Hematopoietic multipotent progenitor cell (in vitro differentiated cells): ENCODE measurements at places on chromosomes 1 and 21. TPM values are rescaled to one million over a fixed set of nuclear protein-coding genes. Genes with fewer than 3 reads are reported as not detected.

GRCh38 chr1:151006327-151007052 lies at the start of gene MINDY1:
MINDY1 (minus strand) TSS chr1:151006902; CDS start chr1:151002617, 4,285 bp downstream.
- peak; percentile 79 for DNase-seq

DNA sequence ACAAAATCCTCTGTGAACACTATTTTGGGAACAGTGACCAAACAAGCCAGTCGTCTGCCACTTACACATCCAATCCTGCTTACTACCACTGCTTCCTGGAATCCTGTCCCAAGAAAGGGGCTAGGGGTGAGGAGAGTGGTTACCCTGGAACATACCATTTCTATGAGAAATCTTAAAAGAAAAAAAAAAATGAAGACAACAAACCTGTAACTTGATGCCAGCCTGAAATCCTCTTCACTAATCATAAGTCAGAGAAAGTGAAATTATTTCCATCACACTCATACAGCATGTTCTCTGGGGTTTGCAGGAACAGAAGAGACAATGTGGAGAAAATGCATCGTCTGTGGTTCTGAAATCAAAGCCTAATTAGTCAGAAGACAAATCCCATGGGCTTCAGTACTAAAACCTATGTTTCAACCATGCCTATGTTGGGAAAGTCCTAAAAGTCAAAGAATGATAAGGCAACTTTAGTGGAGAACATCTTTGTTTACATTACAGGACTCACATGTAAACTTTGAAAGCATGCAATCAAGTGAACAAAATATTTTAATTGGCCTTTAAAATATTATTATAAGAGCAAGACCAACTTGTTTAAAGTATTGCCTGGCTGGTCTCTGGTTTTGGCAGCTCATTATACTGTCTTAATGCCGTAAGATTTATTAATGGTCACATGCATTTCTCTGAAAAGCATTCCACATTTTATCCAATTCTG lies 220.7 kb downstream of the LTN1 start:
- no peak for DNase-seq

- DNase-seq, result no peak
These were observed 38.4 kb downstream of the EEIG2 start for GRCh38 chr1:108598340-108598739.

The PIK3CD gene
- 76.5 TPM for total RNA-seq

- no peak for DNase-seq
These were observed 145.4 kb downstream of the SLC45A1 start for GRCh38 chr1:8463144-8463927.

The OR2T2 gene
- total RNA-seq, result under 0.01 TPM

DNA sequence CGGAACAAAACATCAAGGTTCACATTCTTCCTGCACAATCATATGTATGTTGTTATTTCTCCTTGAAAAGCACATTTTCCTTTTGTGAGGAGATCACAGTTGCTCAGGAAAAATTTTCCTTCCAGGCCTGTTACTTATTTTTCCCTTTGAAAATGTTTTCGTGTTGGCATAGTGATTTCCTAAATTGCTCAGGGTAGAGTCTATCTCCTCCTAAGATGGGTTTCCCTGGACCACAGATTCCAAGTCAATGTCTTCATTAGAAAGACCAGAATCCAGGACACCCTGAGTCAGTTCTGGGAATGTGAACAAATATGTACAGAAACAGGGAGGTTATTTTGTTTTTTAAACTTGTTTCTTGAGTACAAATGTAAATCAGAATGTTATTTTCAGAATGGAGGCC lies 94.3 kb upstream of the C1orf105 start:
- DNase-seq, result no peak

DNA sequence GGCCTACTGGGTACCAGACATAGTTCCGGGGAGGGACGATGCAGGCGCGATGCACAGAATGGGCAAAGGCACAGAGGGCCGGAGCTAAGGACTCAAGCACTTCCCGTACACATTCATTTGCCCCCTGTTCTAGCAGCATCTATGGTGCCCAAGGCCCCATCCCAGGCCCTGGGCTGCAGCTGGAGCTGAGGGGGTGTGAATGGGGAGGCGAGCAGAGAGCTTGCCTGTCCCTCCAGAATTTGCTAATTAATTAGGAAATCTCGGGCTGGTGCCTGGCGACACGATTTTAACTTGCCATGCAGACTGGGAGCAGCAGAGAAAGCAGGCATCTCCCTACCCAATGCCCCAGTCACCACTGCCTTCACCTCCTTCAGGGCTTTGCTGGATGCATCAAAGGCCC lies 35.9 kb downstream of the EPHA2 start:
- DNase-seq, result no peak

The EFHD2 gene
- 55.2 TPM for total RNA-seq

DNA sequence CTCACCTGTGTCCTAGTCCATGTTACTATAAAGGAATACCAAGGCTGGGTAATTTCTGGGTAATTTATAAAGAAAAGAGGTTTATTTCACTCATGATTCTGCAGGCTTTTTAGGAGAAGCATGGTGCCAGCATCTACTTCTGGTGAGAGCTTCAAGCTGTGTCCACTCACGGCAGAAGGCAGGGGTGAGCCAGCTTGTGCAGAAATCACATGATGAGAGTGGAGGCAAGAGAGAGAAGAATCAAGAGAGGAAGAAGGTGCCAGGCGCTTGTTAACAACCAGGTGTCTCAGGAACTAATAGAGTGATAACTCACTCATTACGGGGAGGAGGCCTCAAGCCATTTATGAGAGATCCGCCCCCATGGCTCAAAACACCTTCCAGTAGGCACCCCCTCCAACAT lies 67.5 kb upstream of the CD34 start:
- DNase-seq, result no peak

DNA sequence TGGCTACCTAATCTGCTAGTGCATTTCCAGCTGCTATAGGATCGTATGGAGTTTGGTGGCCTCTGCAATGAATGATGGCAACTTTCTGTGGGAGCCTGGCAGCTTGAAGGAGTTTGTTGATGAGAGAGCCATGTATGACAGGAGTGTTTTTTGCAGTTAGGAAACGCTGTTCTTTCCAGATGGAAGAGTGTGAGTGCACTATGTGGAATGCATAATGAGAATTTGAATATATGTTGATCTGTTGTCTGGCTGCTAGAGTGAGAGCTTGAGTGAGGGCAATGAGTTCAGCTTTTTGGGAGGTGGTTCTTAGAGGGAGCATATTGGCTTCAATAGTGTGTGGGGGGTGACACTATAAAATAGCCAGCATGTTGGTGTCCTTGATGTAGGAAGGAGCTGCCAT lies 51.0 kb upstream of the APOBEC4 start:
- no peak for DNase-seq

- DNase-seq, result no peak
These were observed 134.5 kb downstream of the PTPN14 start for GRCh38 chr1:214416858-214417257.

The S100A12 gene
- total RNA-seq, result 4.8 TPM

The TCHHL1 gene
- total RNA-seq, result not detected

GRCh38 chr21:25005388-25005787 lies 601.9 kb downstream of the MRPL39 start:
- DNase-seq, result no peak

- no peak for DNase-seq
These were observed 152.8 kb upstream of the UBE2U start for GRCh38 chr1:64050601-64051000.

- no peak for DNase-seq
These were observed 52.2 kb upstream of the TARBP1 start for GRCh38 chr1:234531151-234531635.

- no peak for DNase-seq
These were observed 41.7 kb downstream of the PTGFRN start for GRCh38 chr1:116951200-116951935.

The LINGO4 gene
- under 0.01 TPM for total RNA-seq

DNA sequence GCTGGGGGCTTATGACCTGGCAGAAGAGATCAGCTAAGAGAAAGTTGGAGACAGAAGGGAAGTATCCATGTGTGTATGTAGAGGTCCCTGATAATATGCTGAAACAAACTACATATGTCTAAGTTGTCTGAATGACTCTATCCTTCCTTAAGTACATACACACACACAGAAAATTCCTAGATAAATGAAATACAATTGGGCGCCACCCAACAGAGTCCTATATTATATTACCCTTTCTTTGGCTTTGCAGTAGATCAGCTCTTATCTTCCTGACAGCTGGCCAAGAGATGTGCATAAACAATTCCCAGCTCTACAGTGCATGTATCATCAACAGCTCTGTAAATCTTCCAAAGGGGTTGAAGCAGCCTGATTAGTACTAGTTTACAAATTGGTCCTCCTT lies 40.1 kb downstream of the SORT1 start:
- DNase-seq, result no peak

The DMBX1 gene
- total RNA-seq, result not detected

The FAM78B gene
- 0.27 TPM for total RNA-seq

DNA sequence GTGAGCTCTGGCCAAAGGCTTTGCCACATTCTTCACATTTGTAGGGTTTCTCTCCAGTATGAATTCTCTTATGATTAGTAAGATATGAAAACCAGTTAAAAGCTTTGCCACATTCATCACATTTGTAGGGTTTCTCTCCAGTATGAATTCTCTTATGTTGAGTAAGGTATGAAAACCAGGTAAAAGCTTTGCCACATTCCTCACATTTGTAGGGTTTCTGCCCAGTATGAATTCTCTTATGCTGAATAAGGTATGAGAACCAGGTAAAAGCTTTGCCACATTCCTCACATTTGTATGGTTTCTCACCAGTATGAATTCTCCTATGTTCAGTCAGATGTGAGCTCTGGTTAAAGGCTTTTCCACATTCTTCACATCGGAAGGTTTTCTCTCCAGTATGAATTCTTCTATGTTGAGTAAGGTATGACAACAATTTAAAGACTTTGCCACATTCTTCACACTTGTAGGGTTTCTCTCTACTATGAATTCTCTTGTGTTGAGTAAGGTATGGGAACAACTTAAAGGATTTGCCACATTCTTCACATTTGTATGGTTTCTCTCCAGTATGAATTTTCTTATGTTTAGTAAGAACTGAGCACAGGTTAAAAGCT lies 20.7 kb downstream of the ZNF695 start:
- DNase-seq, result no peak

GRCh38 chr21:25638660-25639550 lies at the start of gene JAM2:
JAM2 (plus strand) TSS chr21:25639258; CDS start chr21:25639822, 564 bp downstream.
- DNase-seq, result peak; percentile 59

GRCh38 chr1:85319491-85319890 lies 43.1 kb upstream of the BCL10 start:
- DNase-seq, result no peak

DNA sequence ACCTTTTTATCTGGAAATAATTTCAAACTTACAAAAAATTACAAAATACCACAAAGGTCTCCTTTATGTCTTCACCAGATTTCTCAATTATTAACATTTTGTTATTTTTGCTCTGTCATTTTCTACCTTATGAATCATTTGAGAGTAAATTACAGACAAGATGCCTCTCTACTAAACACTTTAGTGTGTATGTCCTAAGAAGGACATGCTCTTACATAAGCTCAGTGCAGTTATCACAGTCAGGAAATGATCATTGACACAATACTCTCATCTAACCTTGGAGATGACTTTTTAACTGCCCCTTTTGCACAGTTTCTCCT lies 378.9 kb upstream of the RUNX1 start:
- DNase-seq, result no peak

DNA sequence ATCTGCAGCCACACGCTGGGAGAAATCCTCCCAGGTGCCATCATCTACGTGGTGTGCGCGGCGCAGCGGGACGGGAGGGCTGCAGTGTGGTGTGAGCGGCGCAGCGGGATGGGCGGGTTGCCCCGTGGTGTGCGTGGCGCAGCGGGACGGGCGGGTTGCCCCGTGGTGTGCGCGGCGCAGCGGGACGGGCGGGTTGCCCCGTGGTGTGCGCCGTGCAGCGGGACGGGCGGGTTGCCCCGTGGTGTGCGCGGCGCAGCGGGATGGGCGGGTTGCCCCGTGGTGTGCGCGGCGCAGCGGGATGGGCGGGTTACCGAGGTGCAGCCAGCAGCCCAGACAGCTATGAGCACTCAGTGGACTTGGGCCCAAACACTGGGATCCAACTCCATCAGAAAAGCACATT lies 4.7 kb downstream of the WRAP73 start:
- DNase-seq, result no peak

- DNase-seq, result peak; percentile 53
These were observed 40.6 kb upstream of the CYP2J2 start for GRCh38 chr1:59967141-59967697.

DNA sequence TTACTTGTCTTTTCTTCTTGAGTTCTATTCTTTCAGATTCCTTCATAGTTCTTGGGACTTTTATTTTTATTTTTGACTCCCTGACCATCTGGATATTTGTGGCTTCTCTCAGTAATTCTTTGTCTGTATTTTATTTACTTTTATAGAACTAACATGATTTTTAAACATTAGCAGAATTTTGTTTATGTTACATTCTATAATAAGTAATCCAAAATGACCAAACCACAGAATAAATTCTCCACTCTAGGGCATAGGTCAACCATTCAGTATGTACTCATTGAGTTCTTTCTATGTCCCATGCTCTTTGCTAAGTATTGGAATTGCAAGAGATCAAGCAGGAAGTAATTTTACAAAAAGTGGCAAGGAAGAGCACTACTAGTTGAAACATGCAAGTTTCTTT lies 969.0 kb downstream of the TTLL7 start:
- no peak for DNase-seq

GRCh38 chr1:162391790-162392563 lies 10.4 kb downstream of the C1orf226 start:
- peak; percentile 48 for DNase-seq

The FAM72A gene
- 0.27 TPM for total RNA-seq

The USP21 gene
- total RNA-seq, result 21.8 TPM

GRCh38 chr1:153661111-153661708 lies 2.7 kb downstream of the SNAPIN start:
- DNase-seq, result no peak

The FMOD gene
- total RNA-seq, result 1.9 TPM

DNA sequence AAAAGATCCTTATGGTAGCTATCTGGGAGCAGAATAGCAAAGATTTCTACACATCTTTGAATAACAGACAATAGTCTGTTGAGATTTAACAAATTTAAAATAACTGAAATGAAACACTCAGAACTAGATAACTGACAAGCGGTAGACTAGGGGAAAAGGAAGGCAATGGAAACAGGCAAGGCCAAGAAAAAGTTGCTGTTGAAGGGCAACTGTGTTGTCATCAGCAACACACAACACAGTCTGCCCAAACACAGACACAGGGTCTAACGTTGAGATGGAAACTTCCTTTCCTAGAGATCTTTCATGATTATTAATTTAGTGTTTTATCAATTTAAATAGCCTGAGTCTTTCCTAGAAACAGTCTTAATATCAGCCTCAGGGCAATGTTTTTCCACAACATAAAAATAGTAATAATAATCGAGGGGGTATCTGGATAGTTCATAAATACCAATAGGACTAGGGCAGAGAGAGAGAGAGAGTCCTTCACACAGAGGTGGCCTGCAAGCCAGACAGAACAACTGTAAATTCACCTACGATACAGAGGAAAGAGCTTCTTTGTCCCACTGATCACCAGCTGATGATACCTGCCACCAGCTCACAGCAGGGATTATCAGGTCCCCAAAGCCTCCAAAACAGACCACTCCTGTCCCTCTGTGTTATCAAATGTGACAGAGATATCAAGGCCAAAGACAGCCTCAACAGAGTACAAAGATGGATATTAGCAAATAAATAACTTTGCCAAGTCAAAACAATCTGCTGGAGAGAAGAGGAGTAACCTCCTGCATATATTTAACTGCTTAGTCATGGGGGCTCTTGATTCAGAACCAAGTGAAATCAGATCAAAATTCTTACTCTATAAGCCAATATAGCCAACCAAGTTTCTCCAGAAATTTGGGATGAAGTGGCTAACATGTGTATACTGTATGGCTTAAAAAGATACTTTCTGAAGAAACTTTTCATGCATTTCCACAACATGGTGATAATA lies 245.3 kb downstream of the SLC45A1 start:
- peak; percentile 32 for DNase-seq

The PRRC2C gene
- 45.2 TPM for total RNA-seq

The CCDC17 gene
- total RNA-seq, result 4.3 TPM
